ENCODE measurements at places on chromosomes 1 and 21.

GRCh38 chr1:40313958-40314720 is 2.9 kb downstream of the COL9A2 start:
- peak; percentile 40 for DNase-seq
- H3K4me1 ChIP-seq: peaks cover 67% of the 10 kb centered on the region
- H3K4me3 ChIP-seq: peak overlapping the region; percentile 51

GRCh38 chr1:245129319-245130240 is 25.2 kb upstream of the KIF26B start:
- no peak overlapping the region for H3K4me3 ChIP-seq
- H3K4me1 ChIP-seq: no peaks in the 10 kb centered on the region

GRCh38 chr21:20998456-20998789 is 214 bp downstream of the NCAM2 start:
- no peak overlapping the region for H3K27ac ChIP-seq
- no peaks in the 10 kb centered on the region for H3K36me3 ChIP-seq
- H3K4me3 ChIP-seq: no peak overlapping the region
- H3K4me1 ChIP-seq: peaks cover 15% of the 10 kb centered on the region

DNA sequence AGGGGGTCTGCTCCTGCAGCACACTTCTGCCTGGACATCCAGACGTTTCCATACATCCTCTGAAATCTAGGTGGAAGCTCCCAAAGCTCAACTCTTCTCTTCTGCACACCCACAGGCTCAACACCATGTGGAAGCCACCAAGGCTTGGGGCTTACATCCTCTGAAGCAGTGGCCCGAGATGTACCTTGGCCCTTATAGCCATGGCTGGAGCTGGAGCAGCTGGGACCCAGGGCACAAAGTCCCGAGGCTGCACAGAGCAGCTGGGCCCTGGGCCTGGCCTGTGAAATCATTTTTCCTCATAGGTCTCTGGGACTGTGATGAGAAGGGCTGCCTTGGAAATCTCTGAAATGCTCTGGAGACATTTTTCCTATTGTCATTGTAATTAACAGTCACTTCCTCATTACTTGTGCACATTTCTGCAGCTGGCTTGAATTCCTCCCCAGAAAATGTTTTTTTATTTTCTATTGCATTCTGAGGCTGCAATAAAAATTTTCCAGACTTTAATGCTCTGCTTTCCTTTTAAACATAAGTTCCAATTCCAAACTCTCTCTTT is 645.6 kb downstream of the RWDD3 start:
- H3K27ac ChIP-seq: no peak overlapping the region
- H3K4me3 ChIP-seq: no peak overlapping the region
- DNase-seq: no peak
- no peaks in the 10 kb centered on the region for H3K4me1 ChIP-seq
- H3K27me3 ChIP-seq: no peaks in the 10 kb centered on the region
- no peaks in the 10 kb centered on the region for H3K36me3 ChIP-seq

GRCh38 chr1:209512821-209513220 is 70.7 kb upstream of the CAMK1G start:
- no peak for DNase-seq
- no peaks in the 10 kb centered on the region for H3K36me3 ChIP-seq
- no peak overlapping the region for H3K27ac ChIP-seq
- no peaks in the 10 kb centered on the region for H3K27me3 ChIP-seq
- no peaks in the 10 kb centered on the region for H3K4me1 ChIP-seq

DNA sequence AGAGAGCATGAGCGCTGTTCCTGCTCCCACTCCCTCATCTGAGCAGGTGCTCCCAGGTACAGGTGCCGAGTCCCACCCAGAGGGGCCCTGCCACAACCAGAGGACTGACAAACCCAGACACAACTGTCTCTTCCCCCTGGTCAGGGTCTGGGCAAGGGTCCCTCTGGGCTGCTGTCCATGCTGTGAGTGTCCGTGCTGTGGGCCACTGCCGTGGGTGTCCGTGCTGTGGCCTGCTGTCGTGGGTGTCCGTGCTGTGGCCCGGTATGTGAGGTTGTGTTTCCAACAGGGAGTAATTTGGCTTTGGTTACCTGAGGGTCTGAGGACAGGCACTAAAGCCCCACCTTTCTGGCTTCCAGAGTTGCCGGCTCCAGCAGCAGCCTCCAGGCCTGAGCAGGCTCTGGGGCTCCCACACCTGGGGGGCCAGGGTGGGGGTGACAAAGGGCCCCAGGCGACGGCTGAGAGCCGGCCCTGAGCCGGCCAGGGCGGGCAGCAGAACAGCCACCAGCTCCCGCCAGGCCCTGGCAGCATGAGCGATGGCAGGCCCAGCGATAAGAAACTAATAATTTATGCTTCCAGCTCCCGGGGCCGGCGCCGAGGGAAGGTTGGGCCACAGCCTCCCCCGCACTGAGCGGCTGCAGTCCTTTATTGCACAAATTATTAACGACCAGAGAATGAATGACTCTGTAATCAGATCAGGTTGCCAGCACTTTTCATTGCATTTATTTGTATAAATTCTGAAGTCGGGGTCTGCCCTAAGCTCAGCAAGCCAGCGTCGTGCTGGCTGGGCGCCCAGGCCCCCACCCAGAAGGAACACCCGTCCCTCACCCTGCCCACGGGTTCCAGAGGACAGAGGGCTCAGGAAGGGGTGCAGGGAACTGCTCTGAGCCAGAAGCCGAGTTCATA is 7.3 kb upstream of the SAMD11 start:
- no peak overlapping the region for H3K4me3 ChIP-seq
- H3K4me1 ChIP-seq: peaks cover 11% of the 10 kb centered on the region
- no peak for DNase-seq
- no peak overlapping the region for H3K27ac ChIP-seq
- H3K36me3 ChIP-seq: no peaks in the 10 kb centered on the region

GRCh38 chr1:19557609-19558051 is 72.3 kb upstream of the CAPZB start:
- H3K27ac ChIP-seq: no peak overlapping the region
- no peaks in the 10 kb centered on the region for H3K27me3 ChIP-seq
- no peak for DNase-seq
- H3K4me3 ChIP-seq: no peak overlapping the region
- no peaks in the 10 kb centered on the region for H3K4me1 ChIP-seq

GRCh38 chr1:11610629-11611180 is 43.5 kb downstream of the FBXO2 start:
- H3K4me1 ChIP-seq: no peaks in the 10 kb centered on the region
- no peak for DNase-seq
- H3K27ac ChIP-seq: no peak overlapping the region
- H3K27me3 ChIP-seq: no peaks in the 10 kb centered on the region
- no peak overlapping the region for H3K4me3 ChIP-seq

- no peak for DNase-seq
- no peaks in the 10 kb centered on the region for H3K36me3 ChIP-seq
- H3K4me1 ChIP-seq: no peaks in the 10 kb centered on the region
- no peak overlapping the region for H3K27ac ChIP-seq
- no peak overlapping the region for H3K4me3 ChIP-seq
Observed at GRCh38 chr21:37878946-37879660, 37.2 kb downstream of the KCNJ6 start.

DNA sequence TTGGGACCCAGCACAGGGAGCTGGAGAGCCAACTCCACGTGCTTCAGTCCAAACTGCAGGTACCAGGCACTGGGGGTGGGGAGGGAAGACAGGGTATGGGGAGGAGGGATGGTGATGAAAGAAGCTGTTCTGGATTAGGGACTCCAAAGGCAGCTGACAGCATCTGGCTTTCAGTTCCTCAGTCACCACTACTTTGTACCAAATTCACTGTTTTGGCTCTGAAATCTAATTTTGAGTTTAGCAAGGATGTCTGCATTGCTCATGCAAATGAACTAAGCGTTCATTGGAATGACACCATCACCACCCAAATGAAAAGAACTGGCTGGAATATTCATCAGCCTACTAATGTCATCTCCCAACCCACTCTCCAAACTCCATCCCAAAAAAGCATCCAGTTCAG is 8.7 kb downstream of the C1orf74 start:
- H3K36me3 ChIP-seq: no peaks in the 10 kb centered on the region
- H3K27me3 ChIP-seq: no peaks in the 10 kb centered on the region
- DNase-seq: no peak
- no peak overlapping the region for H3K4me3 ChIP-seq
- peaks cover 17% of the 10 kb centered on the region for H3K4me1 ChIP-seq
- H3K27ac ChIP-seq: no peak overlapping the region

- no peaks in the 10 kb centered on the region for H3K27me3 ChIP-seq
- no peaks in the 10 kb centered on the region for H3K36me3 ChIP-seq
- H3K27ac ChIP-seq: peak overlapping the region; percentile 80
Observed at GRCh38 chr1:27438621-27439061, 46.2 kb downstream of the GPR3 start.

GRCh38 chr1:236336084-236336483 is 54.3 kb upstream of the ERO1B start:
- H3K36me3 ChIP-seq: no peaks in the 10 kb centered on the region
- no peak overlapping the region for H3K4me3 ChIP-seq
- DNase-seq: no peak
- no peaks in the 10 kb centered on the region for H3K4me1 ChIP-seq

- H3K27ac ChIP-seq: no peak overlapping the region
- H3K4me1 ChIP-seq: peaks cover 15% of the 10 kb centered on the region
- H3K36me3 ChIP-seq: peaks cover 25% of the 10 kb centered on the region
- H3K27me3 ChIP-seq: no peaks in the 10 kb centered on the region
- no peak overlapping the region for H3K4me3 ChIP-seq
Observed at GRCh38 chr21:46438241-46438640, 20.4 kb upstream of the DIP2A start.

DNA sequence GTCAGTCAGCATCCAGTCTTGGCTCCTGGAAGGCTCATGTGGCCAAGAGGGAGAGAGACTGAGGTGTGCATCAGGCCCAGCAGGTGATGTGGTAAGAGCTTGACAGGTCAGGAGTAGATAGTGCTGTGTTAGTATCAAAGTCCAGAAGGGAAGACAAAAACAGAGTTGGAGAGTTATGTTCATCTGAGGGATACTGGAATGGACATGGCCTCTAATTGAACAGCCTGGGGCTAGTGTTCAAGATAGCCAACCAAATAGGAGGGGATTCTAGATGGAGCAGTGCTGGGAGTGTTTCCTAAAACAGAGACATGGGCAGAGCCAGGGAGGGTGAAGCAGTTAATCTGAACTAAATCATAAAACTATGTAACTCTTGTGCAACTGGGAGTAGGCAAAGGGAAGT is 120.7 kb upstream of the MARK1 start:
- no peaks in the 10 kb centered on the region for H3K4me1 ChIP-seq
- no peak overlapping the region for H3K4me3 ChIP-seq
- no peak overlapping the region for H3K27ac ChIP-seq
- no peaks in the 10 kb centered on the region for H3K36me3 ChIP-seq

GRCh38 chr1:81852961-81853360 is 52.2 kb downstream of the ADGRL2 start:
- no peaks in the 10 kb centered on the region for H3K27me3 ChIP-seq
- H3K4me3 ChIP-seq: no peak overlapping the region
- no peak for DNase-seq
- no peak overlapping the region for H3K27ac ChIP-seq

DNA sequence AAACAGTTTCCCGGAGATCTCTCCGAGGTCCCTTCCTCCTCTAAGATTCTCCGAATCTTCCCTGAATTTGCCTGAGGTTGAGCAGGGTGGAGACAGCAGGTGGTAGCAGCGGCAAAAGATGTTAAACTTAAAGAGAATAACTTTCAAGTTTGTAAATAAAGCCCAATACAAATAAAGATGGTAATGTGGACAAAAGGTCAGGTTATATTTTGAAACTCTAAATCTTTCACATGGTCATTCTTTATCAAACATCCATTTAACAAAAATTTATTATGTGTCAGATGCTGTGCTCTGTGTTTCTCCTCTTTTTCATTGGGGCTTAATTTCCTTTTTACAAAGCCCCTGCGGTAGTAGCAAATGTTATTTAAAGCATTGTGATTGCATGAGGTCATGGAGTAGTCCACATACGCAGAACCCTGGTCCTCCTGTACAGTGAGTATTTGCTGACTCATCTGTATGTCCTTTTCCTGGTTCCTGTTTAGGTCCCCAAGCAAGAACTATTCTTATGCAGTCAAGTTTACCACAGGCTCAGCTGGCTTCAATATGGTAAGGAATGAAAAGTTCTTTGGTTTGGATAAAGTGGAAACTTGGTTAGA is 119.2 kb downstream of the ITSN1 start:
- H3K4me3 ChIP-seq: no peak overlapping the region
- no peak overlapping the region for H3K27ac ChIP-seq
- no peaks in the 10 kb centered on the region for H3K36me3 ChIP-seq
- DNase-seq: no peak
- H3K27me3 ChIP-seq: no peaks in the 10 kb centered on the region
